Activated T-cell treated with anti-CD3 and anti-CD28 coated beads, Interleukin-2, amount 50 U/mL, for 4 hours (primary cell): ENCODE measurements at places on chromosomes 3 and 15.

DNA sequence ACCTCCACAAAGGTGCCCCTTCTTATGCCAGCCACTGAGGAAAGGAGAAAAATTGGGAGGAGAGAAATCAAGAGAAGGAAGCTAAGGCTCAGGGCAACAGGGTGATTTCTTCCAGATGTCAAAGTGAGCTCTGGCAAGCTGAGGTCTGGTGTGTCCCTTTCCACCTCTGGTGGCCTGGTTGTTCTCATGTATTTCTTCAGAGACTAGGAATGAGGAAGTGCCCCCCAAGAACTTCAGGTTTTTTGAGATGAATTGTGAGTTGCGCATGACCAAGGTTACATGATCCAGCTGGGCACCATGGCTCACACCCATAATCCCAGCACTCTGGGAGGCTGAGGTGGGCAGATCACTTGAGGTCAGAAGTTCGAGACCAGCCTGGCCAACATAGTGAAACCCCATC, 5.6 kb downstream of the RAB6B start:
- no peak for DNase-seq

- no peak for DNase-seq
Observed at GRCh38 chr3:99579246-99579645, 59.1 kb upstream of the COL8A1 start.

GRCh38 chr3:88410259-88410658, 260.5 kb downstream of the C3orf38 start:
- no peak for DNase-seq

GRCh38 chr3:194089357-194090177, 46.4 kb upstream of the HES1 start:
- DNase-seq, result no peak
